ENCODE measurements at places on chromosomes 13 and 19.

- DNase-seq = no peak
Measured at GRCh38 chr19:41866284-41866683, 6.2 kb downstream of the RPS19 start.

GRCh38 chr13:72163678-72164077 is 296.7 kb upstream of the DACH1 start:
- DNase-seq = no peak

- DNase-seq = no peak
Measured at GRCh38 chr19:11649941-11650340, 52.7 kb downstream of the ZNF627 start.

DNA sequence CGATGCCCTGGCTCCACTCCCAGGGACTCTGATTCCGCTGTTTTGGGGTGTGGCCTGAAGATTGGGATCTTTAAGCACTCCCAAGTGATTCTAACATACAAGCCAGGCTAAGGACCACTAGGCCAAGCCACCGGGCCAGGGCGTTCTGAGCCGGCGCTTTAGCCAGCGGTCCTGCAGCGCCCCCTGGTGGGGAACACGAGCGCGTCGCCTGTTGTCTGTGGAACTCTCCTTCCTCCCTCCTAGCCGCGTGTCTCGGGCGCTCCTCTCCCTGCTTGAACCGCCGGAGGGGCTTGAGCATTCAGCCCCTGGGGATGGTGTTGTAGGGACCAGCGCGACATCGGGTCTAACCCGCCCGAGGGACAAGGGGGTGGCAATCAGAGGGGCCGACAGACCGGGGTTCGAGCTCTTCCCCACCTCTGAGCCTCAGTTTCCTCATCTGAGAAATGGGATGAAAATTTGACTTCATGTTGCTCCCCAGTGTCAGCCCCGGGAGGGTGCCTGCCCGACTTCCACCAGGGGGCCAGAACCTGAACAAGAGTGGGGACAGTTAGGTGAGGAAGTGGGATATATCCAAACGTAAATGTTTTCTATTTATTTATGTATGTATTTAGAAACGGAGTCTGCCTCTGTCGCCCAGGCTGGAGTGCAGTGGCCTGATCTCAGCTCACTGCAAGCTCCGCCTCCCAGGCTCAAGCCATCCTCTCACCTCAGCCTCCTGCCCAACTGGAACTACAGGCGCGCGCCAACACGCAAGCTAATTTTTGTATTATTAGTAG is 18.0 kb upstream of the PNMA8B start:
- DNase-seq = peak; percentile 81

- no peak for DNase-seq
Measured at GRCh38 chr13:99470027-99470426, 31.2 kb upstream of the TM9SF2 start.

DNA sequence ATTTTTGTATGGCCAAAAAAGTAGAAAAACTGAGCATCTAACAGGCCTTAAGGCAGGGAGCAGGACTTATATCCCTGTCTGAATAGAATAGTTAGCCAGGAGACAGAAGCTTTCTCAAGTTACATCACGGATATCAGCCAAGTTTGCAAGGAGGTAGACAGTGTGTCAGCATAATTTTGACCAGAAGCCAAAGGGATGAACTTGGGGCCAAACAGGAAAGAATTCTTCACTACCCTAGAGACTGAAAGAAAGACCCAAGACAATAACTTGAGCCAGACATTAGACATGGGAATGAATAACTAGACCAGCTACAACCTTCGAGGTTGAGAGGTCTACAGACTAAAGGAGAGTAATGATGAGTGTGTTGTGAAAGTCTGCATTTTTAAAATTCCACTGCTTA is 48.1 kb upstream of the PCDH9 start:
- DNase-seq = no peak

DNA sequence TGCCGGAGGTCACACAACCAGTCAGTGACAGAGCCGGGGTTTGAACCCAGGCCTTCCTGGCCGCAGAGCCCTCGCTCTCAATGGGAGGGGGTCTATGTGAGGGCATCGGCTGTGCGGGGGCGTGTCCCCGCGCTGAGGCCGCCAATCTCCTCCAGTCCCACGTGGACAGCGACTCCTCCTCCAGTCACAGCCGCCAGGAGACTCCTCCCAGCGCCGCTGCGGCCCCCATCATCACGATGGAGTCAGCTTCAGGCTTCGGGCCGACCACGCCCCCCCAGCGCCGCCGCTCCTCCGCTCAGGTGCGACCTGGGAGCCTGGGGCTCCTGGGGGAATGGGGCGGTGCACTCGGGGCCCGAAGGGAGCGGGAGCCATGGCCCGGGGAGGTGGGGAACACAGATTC is 6.0 kb downstream of the SPRED3 start:
- peak; percentile 77 for DNase-seq

GRCh38 chr13:84686973-84687372 is 804.7 kb upstream of the SLITRK1 start:
- DNase-seq = no peak
